Activated effector memory CD4-positive, alpha-beta T cell treated with anti-CD3 and anti-CD28 coated beads, Interleukin-2, amount 50 U/mL, for 16 hours (primary cell): ENCODE measurements at places on chromosomes 6 and 20.

DNA sequence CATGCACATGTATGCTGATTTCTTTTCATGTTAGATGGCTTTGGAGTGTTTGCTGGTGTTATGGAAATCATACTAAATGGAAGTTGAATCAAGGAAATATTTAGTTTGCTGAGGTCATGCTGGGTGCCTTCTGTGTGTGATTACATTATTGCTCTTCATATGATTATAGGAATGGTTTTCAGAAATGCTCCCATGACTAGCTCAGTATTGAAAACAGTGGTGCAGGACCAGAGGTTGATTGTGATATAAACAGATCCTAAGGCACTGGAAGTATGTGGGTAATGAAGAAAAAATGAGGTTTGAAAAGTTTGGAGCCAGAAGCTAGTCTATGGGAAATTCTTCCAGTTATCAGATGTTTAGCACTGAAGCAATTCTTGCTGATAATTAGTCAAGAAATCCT, 693.1 kb downstream of the UTRN start:
- DNase-seq = no peak

GRCh38 chr20:61769286-61769832, 296.3 kb downstream of the TAF4 start:
- no peak for DNase-seq

- no peak for DNase-seq
Observed at GRCh38 chr20:44085616-44086434, 101.2 kb downstream of the JPH2 start.

DNA sequence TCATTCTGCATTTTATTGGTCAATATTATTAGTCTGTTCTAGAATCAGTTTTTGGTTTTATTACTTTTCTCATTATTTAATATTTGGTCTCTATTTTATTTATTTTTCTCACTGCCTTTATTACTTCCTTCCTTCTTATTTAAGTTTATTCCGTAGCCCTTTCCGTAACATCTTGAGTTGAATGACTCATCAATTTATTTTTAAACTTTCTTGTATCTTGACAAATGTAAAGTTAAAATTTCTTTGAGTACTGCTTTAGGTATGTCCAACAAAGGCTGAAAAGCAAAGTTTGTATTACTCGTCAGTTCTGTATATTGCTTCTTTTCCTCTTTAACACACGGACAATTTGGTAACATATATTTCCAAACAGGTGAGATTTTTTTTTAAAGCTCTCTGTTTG, 192.0 kb downstream of the CD109 start:
- DNase-seq = no peak

- DNase-seq = no peak
Observed at GRCh38 chr6:150202404-150202803, 59.6 kb downstream of the PPP1R14C start.
